Activated CD8-positive, alpha-beta T cell treated with anti-CD3 and anti-CD28 coated beads for 36 hours (primary cell): ENCODE measurements at places on chromosomes 11 and 22.

DNA sequence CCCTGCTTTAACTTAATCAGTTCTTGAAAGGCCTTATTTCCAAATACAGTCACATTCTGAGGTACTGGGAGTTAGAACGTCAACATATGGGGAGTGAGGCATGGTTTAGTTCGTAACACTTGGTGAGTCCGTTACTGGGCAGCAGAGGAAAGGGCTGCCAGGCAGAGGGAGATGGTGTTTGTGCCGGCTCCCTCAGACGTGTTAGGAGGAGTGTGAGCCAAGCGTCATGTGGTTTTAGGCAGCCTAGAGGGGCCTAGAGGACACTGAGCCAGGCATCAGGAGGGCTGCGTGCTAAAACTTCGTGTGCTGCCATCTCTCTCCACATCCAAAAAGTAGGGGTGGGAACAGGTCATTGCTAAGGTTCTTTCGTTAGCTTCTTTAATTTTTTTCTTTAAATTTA is 10.2 kb downstream of the BCR start:
- DNase-seq, result no peak

DNA sequence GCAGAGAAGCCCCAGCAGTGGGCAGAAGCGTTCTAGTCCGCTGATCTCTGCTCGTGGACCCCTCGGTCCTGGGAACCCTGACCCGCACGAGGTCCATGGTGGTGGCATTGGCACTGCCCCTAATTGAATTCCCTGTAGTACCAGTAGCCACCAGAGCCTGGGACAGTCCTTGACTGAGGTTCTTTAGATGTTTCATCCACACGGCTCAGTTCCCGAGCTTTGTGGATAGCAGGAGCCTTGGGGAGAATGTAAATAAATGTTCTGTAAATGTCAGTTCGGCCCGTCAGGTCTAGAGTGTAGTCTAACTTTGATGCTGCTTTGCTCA is 39.4 kb upstream of the SEPTIN5 start:
- no peak for DNase-seq

GRCh38 chr11:117953024-117953671 is 23.9 kb upstream of the TMPRSS13 start:
- DNase-seq, result peak; percentile 70

DNA sequence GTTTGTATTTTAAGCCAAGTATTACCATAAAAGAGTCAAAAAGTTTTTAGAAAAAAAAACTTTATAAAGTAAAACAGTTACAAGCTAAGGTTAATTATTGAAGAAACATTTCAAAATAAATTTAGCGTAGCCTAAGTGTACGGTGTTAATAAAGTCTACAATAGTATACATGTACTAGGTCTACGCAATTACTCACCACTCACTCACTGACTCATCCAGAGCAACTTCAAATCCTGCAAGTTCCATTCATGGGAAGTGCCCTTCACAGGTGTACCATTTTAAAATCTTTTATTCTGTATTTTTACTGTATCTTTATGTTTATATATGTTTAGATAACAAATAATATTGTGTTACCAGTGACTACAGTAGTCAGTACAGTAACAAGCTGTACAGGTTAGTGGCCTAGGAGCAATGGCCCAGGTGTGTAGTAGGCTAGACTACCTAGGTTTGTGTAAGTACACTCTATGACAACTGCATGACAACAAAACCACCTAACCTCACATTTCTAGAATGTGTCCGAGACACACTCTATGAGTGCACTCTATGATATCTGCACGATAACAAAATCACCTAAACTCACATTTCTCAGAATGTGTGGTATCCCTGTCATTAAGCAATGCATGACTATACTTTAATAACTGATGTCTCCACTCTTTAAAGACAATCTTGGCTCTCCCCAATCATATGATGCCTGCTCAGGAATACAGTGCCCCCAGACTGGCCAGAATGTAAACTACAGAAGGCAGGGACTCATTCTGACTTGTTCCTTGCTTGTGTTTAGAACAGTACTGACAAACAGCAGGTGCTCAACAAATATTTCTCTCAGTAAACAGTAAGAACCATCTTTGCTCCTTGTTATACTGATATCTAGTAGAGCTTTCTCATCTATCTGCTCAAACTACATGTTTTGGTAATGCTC is 21.2 kb downstream of the KMT5B start:
- no peak for DNase-seq

DNA sequence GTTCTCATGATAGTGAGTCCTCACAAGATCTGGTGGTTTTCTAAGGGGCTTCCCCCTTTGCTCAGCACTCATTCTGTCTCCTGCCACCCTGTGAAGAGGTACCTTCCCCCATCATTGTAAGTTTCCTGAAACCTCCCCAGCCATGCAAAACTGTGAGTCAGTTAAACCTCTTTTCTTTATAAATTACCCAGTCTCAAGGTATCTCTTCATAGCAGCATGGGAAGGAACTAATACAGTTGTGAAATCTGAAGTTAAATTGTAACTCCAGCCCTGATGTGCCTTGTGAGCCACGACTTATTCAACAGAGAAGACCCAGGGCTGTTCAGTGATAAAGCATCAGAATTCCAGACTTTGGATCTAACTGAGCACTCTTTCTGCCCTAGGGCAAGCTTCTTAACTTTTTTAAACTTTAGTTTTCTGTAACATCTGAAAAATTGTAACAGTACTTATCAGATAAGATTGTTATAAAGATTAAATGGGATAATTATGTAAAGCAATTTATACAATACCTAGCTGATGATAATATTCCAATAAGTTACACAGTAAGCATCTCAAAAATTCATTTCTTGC is 220.0 kb downstream of the TRPC6 start:
- peak; percentile 2 for DNase-seq

- DNase-seq, result peak; percentile 74
Observed at GRCh38 chr11:18243783-18244362, 4.6 kb downstream of the SAA2 start.

DNA sequence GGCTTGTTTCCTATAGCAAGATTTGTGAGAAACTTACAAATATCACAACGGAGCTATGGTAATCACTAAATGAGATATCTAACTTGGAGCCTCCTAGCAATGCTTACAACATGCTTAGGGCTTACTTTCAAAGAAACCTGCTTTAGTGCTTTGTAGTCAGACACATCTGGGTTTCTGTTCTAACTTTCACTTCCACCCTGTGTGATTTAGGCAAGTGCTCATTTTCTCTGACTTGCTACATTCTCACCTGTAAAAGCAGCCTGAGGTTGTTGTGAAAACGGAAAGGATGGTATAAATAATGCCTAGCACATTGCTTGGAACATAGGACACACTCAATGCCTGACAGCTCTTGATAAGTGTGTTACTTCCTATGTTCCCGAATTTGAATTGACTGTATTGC is 45.6 kb downstream of the LRRC4C start:
- no peak for DNase-seq

DNA sequence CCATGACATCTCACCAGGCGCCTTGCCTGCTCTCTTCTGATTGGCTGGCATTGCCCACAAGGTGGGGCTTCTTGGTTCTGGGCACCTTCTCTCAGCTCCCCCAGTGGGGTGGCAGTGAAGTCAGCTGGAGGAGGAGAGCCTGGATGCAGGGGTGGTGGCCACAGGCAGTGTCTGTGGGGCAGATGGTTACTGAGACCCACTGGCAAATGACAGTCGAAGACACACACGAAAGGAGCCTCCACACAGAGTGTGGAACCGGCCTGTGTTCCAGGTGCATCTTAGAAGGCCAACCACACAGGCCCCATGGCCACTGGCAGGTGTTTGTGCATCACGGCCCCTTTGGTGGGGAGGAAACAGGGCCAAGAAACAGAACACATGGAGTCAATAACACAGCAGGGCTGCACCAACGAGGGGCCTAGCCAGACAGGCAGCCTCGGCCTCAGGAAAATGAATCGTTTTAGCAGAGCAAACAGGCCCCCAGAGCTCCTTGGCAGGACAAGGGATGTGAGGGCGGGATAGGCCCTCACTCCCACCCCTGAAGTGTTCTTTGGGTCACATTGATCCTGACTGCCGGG is 683.4 kb downstream of the TBC1D22A start:
- no peak for DNase-seq

DNA sequence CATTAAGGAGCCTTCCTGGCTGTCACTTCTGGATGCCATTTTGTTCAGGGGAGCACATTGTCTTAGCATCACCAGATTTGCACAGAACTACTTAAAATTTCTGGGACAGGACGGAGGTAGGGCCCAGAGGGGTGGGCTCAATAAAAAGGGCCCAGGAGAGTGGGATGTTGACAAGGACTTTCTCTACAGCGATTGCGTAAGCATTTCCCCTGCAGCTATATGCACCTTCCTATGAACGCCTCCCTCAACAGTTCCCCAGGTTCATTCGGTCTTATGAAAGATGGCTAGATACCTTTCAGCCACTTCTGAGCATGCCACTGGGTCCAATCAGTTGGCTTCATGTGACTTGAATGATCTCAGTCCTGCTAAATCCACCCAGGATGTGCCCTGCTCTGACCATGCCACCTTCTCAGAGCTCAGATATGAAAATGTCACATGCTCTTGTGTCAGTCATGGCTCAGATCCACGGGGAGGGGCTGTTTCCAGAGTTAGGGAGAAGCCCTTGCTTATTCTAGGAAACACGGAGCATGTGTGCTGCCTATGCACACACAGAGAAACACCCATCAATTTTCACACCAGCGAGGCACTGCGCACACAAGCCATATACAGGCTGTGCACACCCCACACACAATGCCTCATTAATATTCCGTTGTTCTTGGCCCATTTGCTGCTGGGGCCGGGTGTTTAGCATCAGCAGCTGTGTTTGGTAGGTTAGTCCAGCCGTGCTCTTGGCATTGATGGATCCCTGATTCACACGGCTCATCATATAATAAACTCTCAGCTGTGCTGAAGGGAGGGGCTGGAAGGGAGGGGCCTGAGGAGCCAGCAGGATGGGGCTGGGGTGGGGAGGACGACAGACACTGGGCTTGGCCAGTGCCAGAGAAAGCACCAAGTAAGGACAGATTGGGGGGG is 52.5 kb upstream of the NNMT start:
- no peak for DNase-seq

DNA sequence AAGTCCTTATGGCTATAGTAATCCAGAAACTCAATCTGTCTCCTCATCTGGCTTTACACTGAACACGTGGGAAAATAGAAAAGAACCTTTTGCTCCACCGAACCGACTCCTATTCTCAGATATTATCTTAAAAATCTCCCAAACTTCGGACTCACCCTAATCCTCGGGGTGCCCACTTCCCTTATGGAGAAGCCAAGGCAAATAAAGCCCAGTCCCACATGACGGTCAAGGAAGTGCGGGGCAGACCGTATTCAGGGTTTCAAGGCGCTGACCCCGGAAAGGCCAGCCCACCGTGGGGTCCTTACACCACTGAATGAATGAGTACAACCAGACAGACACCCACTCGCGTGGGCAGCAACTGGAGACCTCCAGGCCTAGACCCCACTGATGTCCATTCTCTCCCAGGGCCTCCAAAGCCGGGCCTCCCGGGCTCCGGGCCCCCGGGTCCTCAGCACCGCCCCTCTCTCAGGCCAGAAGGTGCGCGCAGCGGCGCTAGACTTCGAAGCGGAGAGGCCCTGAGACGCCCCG is 489 bp downstream of the NUP98 start:
- no peak for DNase-seq

GRCh38 chr11:70073871-70074371 is 4.2 kb upstream of the ANO1 start:
- peak; percentile 48 for DNase-seq

- DNase-seq, result peak; percentile 41
Observed at GRCh38 chr11:85827748-85828639, 17.1 kb upstream of the SYTL2 start.

- DNase-seq, result no peak
Observed at GRCh38 chr11:28976012-28976800, 868.0 kb downstream of the METTL15 start.

DNA sequence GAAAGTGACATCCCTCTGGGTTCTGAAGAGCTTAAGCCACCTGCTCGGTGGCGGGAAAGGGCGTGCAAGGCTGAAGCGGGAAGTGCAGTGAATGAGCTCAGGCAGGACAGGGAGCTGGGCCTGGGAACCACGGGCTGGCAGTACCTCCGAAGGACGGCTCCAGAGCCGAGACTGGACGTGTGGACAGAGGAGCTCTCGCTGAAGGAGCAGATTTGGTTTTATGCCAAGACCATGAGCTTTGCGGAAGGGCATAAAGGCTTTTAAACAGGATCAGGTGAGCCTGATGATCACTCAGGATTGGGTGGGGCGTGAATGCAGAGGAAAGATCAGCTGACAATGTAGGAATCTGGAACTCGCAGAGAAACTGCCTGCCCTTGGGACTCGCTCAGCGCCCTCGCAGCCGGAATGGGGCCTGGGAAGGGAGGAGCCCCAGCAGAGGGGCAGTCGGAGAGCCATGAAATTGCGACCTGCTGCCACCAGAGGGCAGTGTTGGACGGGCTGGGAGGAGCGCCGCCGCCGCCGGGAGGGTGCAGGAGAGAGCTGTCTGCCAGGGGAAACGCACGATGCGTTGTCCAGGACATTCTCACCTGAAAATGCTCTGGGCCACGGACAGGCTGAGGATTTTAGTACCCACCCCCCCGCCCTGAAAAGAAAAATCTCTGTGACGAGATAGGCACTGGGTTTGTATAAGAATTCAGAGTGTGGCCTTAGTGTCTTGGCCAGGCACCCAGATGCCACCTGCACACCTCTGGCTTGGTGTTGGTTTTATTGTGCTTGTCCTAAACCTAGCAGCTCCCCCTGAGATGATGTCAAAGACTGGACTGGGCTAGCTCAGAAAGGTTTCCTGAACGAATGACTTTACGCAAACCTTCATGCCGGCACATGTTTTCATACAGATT is 324.4 kb downstream of the NTM start:
- DNase-seq, result peak; percentile 69

- no peak for DNase-seq
Observed at GRCh38 chr11:110298301-110298765, 1.9 kb upstream of the RDX start.

GRCh38 chr11:47186700-47187695 is 764 bp upstream of the PACSIN3 start:
- DNase-seq, result peak; percentile 76

GRCh38 chr11:133991101-133991500 is 34.3 kb upstream of the IGSF9B start:
- peak; percentile 60 for DNase-seq

GRCh38 chr22:43882122-43882767 is 9.6 kb downstream of the PNPLA5 start:
- no peak for DNase-seq

DNA sequence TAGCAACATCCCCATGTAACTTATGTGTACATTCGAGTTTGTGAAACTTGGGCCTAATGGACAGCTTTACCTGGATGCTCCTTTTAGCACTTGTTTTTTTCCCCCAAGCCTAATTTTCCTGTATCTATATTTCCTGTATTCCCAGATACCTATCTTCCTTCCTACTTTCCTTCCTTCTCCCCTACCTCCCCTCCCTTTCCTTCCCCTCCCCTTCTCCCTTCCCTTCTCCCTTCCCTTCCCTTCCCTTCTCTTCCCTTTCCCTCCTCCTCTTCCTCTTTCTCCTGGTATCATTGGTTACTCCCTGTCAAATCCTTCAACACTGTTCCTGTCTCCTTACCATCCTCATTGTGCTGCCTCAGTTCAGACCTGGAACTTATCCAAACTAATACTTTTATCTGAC is 111.8 kb downstream of the HIPK3 start:
- no peak for DNase-seq

GRCh38 chr11:95706974-95707387 is 82.6 kb downstream of the FAM76B start:
- DNase-seq, result no peak

- DNase-seq, result no peak
Observed at GRCh38 chr11:15730995-15731385, 616.3 kb downstream of the INSC start.

- DNase-seq, result peak; percentile 57
Observed at GRCh38 chr11:67266449-67267187, at the start of gene GRK2. TSS of gene GRK2 (plus strand) at chr11:67266473. CDS start at chr11:67266700, 227 bp downstream.
